ENCODE measurements at places on chromosomes 3 and 15. TPM values are rescaled to one million over a fixed set of nuclear protein-coding genes. Genes with fewer than 3 reads are reported as not detected.

GRCh38 chr15:44593042-44593736 is 56.2 kb downstream of the EIF3J start:
- no peak for DNase-seq

- no peak for DNase-seq
These were observed 83.3 kb downstream of the ZNF621 start for GRCh38 chr3:40608091-40608490.

GRCh38 chr15:28998511-28998910 is 112.7 kb downstream of the APBA2 start:
- no peak for DNase-seq

DNA sequence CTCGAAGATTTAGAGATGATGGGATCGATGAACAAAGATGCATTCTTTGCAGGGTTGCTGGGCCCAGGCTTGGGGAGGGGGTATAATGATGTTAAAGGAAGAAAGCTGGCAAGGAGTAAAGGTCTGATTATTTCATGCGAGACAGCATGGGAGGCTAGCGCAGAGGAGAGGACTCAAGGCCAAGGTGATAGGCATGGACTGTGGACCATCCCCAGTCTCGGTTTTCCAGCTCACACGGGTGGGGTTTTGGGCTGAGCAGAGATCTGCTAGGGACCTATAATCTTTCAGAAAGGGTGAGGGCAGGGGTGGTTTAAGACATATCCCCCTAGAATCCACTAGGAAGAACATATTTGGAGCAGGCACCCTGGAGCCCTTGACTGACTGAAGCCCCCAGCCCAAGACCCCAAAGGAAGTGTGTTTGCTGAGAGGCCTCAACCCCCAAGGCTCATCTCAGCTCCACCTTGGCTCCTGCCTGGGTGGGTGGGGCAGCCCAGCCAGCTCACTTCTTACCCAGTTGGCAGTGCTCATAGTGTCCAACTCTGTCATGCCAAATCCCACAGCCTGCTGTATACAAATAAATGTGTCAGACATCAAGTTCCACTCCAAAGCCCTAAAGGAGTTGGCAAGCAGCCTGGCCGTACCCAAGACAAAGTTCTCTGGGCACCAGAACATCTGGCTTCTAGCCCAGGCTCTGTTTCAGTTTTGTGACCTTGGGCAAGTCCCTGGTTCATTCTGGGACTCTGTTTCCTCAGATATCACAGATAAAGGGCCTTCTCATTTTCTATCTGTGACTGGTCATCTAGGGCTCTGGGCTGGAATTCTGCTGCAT is 17.9 kb downstream of the ACSBG1 start:
- peak; percentile 97 for DNase-seq

- DNase-seq = no peak
These were observed 22.4 kb downstream of the MCTP2 start for GRCh38 chr15:94253742-94254141.

GRCh38 chr3:196634829-196635228 is 4.7 kb upstream of the NRROS start:
- DNase-seq = no peak

GRCh38 chr3:122481390-122481789 is 33.3 kb downstream of the KPNA1 start:
- no peak for DNase-seq

GRCh38 chr15:39239562-39239961 is 341.3 kb upstream of the THBS1 start:
- DNase-seq = peak; percentile 69

DNA sequence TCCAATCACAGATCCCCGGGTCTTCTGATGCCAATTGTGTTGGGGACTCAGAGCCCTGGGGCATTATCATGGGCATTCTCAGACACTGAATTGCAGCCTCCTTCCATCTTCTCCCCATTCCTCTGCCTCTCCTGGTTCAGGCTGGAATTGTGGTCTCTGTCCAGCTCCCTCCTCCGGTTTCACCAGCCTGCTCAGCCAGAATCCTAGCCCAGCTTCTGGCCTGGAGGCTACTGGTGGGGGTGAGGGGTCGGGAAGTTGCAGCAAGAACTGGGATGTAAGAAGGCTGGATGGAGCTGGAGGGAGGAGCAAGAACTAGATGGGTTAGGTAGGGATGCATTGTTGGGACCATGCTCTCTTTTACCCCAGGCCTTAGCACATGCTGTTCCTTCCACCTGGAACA is 53.5 kb downstream of the TLE3 start:
- no peak for DNase-seq

DNA sequence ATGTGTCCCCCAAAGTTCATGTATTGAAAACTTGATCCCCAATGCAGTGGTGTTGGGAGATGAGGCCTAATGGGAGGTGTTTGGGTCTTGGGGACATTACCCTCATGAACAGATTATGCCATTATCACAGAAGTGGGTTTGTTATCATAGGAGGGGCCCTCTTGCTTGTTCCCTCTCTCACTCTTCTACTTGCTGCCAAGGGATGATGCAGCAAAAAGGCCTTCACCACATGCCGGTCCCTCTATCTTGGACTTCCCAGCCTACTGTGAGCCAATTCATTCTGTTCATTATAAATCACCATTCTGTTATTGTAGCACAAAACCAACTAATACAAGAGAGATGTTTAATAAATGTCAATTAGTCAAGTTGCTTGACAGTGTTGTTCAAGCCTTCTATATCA is 47.2 kb downstream of the FAM227B start:
- DNase-seq = no peak

DNA sequence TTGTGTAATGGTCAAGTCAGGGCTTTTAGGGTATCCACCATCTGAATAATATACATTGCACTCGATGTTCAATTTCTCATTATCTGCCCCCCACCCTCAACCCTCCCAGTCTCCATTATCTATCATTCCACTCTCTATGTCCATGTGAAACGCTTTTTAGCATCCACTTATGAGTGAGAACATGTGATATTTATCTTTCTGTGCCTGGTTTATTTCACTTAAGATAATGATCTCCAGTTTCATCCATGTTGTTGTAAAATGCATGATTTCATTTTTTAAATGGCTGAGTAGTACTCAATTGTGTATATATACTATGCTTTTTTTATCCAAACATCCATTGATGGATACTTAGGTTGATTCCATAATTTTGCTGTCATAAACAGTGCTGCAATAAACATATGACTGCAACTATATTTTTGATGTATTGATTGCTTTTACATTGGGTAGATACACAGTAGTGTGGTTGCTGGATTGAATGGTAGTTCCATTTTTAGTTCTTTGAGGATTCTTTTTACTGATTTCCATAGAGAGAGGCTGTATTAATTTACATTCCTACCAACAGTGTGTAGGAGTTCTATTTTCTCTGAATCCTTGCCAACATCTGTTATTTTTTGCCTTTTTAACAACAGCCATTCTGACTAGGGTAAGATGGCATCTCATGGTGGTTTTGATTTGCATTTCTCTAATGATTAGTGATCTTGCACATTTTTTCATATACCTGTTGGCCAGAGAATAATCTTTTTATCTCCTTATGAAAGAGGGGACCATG is 332.9 kb upstream of the TGFBR2 start:
- no peak for DNase-seq

GRCh38 chr3:105365081-105365390 is 1.7 kb upstream of the ALCAM start:
- DNase-seq = no peak

DNA sequence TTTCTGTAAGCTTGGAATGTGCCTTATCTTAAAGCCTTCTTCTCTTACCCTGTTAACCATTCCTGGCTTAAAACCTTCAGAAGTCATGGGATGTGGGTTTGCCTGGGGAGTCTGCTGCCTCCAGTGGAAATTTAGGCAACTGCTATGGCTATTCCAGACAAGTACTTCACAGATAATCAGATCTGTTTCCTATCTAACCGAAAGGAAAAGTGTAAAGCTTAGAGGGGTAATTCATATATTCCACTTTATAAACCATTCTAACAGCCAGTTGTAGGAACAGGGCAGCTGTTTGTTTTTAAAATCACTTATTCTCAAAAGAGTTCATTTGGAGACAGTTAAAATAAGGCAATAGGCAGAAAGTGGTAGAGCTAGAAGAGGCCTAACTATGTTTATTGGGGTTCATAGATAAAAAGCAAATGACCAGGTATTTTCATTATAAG is 219.9 kb downstream of the TCF12 start:
- DNase-seq = peak; percentile 56

DNA sequence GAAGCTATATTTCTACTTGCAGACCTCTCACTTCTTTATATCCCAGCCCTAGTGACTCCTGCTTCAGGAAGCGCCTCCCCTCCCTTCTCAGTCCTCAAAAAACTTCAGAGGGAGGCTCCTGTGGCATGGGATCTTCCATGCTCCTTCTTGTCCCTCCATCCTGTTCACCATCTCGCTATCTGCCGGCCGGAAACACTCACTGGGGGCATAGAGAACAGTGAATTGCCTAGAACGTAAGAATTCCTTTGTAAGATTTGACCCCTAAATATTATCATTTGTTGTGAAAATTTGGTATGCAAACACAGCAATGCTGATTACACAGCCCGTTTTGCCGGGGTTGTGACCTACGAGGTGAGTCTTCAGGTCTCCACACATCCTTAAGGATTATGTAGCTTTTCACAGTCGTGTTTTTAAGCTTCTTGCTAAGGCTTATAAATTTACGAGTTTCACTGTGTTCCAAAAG is 218.7 kb upstream of the ATP10A start:
- no peak for DNase-seq

- DNase-seq = peak; percentile 67
These were observed 84.8 kb upstream of the FOXB1 start for GRCh38 chr15:59918994-59919951.

DNA sequence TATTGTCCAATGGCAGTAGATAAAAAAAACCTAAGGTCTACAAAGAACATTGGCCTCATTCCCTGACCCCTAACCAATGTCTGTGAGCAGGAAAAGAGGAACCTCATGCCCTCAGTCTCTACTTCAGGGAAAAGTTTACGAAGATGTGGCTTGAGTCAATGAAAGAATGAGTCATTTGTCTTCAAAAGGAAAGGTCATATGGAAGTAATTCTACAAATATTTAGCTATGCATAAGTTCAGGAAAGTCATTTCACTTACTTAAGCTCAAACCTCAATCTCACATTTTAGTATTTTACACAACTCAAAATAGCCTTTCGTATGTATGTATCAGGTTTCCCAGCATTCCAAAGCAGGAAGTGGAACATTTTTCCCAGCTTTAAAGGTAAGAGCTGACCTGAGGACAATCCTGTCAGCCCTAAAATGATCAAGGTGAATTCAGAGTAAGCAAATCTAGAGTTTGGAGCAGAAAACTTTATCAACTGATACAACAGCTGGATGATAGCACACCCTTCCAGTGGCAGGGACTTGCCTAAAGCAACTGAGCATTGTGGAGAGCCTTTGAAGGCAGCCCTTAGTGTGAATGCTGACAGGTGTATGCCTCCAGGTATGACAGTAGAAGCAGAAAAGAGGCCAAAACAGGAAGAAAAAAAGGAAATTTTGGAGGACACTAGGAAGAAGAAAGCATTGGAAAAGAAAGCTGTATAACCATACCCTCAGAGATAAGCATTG is 53.9 kb upstream of the ACKR4 start:
- DNase-seq = peak; percentile 86

GRCh38 chr3:141400073-141400971 is 32.0 kb downstream of the ZBTB38 start:
- DNase-seq = no peak

GRCh38 chr3:63726656-63727055 is 74.2 kb downstream of the SNTN start:
- DNase-seq = no peak

- DNase-seq = peak; percentile 65
These were observed at the start of gene UTS2B for GRCh38 chr3:191329654-191330529. TSS of gene UTS2B (minus strand) at chr3:191330526. CDS start at chr3:191282189, 48,337 bp downstream.

DNA sequence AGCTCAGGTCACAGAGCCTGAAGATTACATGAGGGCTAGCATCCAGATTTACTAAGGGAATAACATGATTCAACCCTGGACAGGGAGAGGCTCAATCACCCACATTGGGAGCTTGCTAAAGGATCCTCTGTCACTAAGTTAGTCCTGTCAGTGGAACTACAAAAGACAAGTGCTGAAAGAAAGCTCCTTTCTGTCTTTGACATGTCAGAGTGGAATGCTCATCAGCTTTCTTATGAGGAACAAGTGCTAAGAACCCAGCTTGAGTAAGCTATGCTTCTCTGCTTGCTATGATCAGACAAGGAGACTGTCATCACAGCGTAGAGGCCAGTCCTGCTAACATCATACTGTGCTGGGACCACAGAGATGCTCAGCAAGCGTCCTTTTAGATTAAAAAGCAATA is 74.5 kb downstream of the MB21D2 start:
- no peak for DNase-seq

GRCh38 chr3:13121553-13122001 is 48.3 kb upstream of the IQSEC1 start:
- no peak for DNase-seq

- DNase-seq = no peak
These were observed 207.4 kb upstream of the HES1 start for GRCh38 chr3:193928354-193929209.

DNA sequence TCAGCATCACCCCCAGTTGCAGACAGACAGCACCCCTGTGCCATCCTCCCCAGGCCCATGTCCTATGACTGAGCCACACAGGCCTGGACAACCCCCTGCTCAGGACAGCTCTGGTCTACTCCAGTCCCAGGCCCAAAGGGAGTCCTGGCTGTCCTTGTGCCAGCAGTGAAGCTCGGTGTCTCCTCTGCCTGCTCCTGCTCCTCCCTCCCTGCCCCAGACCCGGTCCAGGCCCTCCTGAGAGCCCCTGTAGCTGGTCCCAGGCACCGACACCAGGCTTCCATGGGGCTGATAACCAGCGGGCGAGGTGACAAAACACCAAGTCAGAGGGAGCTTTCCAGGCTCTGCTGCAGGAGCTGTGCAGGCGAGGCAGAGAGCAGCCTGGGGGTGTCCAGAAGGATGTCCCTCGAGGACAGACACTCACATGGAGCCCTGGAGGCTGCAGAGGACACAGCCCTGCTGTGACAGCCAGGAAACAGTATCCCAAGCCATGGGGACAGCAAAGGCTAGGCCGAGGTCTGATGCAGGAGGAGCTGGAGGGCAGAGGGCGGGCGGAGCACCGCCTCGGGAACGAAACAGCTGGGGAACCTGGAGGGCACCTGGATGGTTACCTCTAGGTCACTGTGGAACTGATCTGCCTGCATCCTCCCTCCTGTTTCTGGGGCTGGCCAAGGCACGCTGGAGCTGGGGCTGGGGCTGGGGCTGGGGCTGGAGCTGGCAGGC is 103.8 kb upstream of the PRR20G start:
- no peak for DNase-seq

GRCh38 chr15:95734422-95735316 is 595.8 kb upstream of the NR2F2 start:
- DNase-seq = peak; percentile 76

GRCh38 chr3:185916042-185916833 is 21.6 kb downstream of the TRA2B start:
- DNase-seq = no peak

ADGRG7 gene
- total RNA-seq = not detected

SNTN gene
- total RNA-seq = not detected

CA12 gene
- total RNA-seq = 24.2 TPM

MEGF11 gene
- total RNA-seq = not detected

IGSF11 gene
- 0.18 TPM for total RNA-seq

SLC35A5 gene
- total RNA-seq = 40.4 TPM

CADPS gene
- 0.17 TPM for total RNA-seq

GPR87 gene
- total RNA-seq = 0.23 TPM

TYRO3 gene
- total RNA-seq = 18.8 TPM

NMNAT3 gene
- total RNA-seq = not detected

MAGI1 gene
- total RNA-seq = 1.4 TPM

CDHR4 gene
- not detected for total RNA-seq

GPR27 gene
- total RNA-seq = not detected

FOXL2NB gene
- 1.9 TPM for total RNA-seq

ASB7 gene
- 8.9 TPM for total RNA-seq

TMEM212 gene
- not detected for total RNA-seq

IQCF5 gene
- total RNA-seq = not detected

SRGAP3 gene
- 1.8 TPM for total RNA-seq

All from H4 (cell line).